Stimulated activated CD4-positive, alpha-beta T cell treated with anti-CD3 and anti-CD28 coated beads, TNF-alpha, amount 100 ng/mL, for 48 hours (primary cell): ENCODE measurements at places on chromosomes 3 and 15.

- DNase-seq = no peak
Measured at GRCh38 chr15:52236013-52236412, 44.8 kb upstream of the GNB5 start.

DNA sequence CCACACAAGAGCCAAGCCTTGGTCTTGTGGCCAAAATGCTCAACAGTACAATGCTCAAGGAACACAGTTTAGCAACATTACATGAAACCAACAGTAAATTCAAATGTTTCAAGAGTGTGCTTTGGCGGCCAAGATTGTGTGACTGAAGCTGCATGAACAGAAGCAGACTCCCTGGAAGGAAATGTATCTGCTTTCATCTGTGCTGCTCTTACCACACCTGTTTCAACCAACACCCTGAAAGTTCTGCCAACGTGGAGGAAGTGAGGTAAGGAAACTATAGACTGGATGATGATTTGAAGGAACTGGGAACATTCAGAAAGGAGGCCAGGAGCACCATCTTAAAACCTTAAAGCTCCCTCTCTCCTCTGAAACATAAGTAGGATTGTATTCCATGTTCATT is 55.7 kb downstream of the MB21D2 start:
- no peak for DNase-seq

- no peak for DNase-seq
Measured at GRCh38 chr15:68511073-68511991, 67.5 kb upstream of the CORO2B start.

- DNase-seq = no peak
Measured at GRCh38 chr3:114582929-114583328, 289.1 kb downstream of the TIGIT start.

GRCh38 chr15:58388211-58388610 is 43.6 kb upstream of the LIPC start:
- DNase-seq = no peak
